NCI-H1092 (cell line): ENCODE measurements at places on chromosomes 16 and 17.
A peak's percentile ranks its signal among the peaks of the same experiment; 100 is the strongest.

- DNase-seq: peak; percentile 21
Measured at GRCh38 chr16:83002351-83003334, 375.9 kb downstream of the CDH13 start.

DNA sequence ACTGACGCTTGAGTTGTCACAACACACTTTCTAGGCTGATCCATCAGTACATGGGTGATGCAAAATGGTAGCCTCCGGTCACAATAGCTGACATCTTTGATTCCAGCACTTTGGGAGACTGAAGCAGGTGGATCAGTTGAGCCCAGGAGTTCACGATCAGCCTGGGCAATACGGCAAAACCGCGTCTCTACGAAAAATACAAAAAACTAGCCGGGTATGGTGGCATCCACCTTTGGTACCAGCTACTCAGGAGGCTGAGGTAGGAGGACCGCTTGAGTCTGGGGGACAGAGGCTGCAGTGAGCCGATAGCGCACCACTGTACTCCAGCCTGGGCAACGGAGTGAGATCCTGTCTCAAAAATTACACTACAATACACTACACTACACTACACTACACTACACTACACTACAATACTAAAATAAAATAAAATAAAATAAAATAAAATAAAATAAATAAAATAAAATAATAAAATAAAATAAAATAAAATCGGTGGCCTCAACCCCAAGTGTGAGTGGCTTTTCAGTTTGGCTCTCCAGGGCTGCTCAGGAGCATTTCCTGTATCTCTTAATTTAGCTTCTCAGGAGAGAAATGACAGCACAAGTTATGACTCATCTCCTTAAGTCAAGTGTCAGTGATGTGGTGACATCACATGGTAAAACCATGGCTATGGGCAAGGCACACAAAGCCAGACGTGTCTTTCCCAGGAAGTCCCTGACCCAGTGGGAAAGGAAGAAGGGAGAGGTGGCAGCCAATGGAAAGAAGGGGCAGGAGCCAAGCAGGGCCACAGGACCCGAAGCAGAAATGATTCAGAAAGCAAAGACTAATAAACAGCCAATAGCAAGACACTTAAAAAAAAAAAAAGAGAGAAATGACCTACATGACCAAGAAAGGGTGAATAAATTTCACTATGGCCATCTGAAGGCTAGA lies 75.3 kb upstream of the TBC1D3K start:
- no peak for DNase-seq

DNA sequence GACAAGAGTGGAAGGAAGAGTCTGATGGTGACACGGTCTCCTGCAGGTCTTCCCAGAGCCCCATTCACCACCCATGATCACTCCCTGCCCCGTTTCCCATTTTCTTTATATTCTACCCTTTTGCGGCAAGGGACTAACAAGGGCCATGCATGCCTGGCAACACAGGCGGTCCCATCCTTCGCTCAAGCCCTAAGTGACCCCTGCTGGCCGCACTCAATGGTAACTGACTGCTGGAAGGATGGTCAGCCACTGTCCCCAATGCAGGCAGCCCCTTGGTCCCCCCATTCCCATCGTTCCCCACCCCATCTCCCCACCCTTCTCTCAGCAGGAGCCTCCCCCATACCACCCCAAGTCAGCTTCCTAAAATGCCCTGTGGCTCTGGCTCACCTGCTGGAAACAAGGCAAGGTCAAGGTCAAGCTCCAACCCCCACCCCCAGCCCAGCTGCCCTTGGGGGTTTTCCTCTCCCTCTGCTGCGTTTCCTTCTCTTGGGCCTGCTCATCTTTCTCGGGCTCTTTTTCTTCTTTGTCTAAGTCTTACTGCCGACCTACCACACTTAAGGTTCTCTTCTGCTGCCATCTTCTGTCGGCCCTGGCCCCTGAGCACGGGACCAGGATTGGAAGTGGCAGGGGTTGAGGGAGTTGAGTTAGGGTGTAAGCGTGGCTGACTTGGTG lies 116.0 kb downstream of the RPTOR start:
- DNase-seq: no peak

GRCh38 chr16:8855972-8856371 lies 12.8 kb downstream of the CARHSP1 start:
- no peak for DNase-seq

DNA sequence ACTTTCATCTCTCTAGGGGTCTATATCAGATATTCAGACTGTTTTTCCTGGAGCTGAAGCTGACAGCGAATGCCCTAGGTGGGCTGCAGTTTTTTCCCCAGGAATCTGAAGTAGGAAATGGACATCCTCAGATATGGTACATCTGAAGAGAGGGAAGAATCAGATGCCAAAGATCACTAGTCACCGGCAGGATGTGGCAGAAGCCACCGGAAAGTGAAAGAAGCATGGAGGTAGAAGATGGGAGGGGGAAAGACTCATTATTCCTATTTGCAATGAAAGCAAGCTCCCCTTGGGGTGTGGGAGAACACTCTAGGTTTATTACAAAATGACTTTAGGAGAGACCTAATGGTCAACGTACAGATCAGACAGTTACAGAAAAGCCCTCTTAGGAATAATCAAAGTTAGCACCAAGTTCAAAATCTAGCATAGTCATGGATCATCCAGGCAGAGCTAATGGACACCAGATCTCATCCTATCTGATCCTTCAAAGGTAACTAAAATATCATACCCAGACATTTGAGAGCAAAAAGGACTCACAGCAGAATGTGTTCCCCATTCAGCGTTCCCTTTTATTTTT lies 110.7 kb downstream of the HS3ST3A1 start:
- no peak for DNase-seq

DNA sequence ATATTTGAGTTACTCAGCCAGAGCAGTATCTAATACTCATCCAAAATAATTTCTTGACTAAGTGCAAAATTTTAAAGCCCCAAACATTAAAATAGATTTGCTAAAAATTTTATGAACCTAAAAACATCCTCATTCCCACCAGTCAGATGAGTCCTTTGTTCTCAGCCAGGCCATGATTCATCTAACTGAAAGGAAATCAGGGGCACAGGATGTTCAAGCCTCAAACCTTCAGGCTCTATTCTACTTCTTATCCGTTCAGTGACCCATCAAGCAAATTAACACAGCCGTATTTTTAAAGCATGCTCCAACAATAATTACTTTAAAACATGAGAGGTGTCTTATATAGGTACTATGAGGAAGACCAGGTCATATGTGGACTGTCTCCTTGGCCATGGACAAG lies 176.5 kb upstream of the MON1B start:
- DNase-seq: no peak
